ENCODE measurements at places on chromosomes 13 and 19.
A peak's percentile ranks its signal among the peaks of the same experiment; 100 is the strongest.

GRCh38 chr19:56595548-56595899 lies 422 bp downstream of the ZNF71 start:
- peak; percentile 28 for DNase-seq

DNA sequence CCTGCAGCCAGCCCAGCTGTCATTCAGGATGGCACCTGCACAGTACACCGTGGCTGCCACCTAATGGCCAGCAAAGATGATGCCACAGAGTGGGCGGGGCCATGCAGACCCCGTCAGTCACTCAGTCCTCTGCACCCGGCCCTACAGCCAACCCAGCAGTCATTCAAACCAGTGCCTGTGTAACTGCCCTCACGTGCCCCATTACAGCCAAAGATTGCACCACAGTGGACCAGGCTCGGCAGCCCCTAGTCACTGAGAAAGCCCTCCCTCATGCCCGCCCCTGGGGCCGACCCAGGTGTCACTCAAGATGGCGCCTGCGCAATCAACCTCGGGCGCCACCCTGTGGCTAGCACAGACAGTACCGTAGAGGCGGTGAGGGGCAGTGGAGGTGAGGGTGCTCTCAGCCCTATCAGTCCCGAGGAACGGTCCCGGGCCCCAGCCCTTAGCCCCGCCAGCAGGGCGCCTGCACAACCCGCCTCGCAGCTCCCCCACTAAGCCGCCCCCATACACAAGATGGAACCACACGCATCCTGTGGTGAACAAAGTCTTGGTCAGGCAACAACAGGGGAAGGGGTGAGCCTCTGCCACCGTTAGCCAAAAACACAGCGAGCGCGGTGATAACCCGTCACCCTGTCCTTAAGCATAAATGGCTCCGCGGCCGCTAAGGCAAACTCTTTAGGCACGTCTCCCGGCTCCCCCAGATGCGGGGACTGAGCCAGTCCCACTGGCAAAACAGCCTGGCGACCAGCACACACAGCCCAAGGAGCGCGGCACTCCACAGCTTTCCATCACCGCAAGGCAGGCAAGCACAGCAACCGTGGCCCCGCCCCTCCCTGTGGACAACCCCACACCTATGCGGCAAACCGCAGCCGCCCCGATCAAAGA lies 2.3 kb downstream of the PEG3 start:
- DNase-seq: peak; percentile 9

GRCh38 chr13:26058704-26059103 lies 6.9 kb upstream of the SHISA2 start:
- no peak for DNase-seq

GRCh38 chr13:68234274-68234673 lies 1004.1 kb upstream of the PCDH9 start:
- DNase-seq: peak; percentile 10

- no peak for DNase-seq
Observed at GRCh38 chr13:69683921-69684686, 423.5 kb upstream of the ATXN8OS start.

- DNase-seq: no peak
Observed at GRCh38 chr13:113874177-113874576, 10.3 kb upstream of the GAS6 start.

GRCh38 chr13:35791184-35791851 lies 314.8 kb upstream of the MAB21L1 start:
- no peak for DNase-seq

DNA sequence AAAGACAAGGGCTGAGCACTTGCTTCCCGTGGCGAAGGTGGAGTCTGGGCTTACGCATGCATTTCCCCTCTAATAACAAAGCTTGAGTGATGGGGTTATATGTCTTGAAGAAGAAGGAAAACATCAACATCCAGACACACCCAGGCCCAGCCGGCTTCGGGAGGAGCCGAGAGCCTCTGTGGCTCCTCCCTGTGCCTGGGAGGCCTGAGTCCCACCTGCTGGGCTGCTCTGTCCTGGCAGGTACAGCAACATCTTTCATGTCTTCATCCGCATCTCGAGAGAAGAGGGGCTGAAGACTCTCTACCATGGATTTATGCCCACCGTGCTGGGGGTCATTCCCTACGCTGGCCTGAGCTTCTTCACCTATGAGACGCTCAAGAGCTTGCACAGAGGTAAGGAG lies 30.6 kb downstream of the TMEM161A start:
- no peak for DNase-seq

GRCh38 chr13:109419896-109420295 lies 366.5 kb downstream of the IRS2 start:
- no peak for DNase-seq

DNA sequence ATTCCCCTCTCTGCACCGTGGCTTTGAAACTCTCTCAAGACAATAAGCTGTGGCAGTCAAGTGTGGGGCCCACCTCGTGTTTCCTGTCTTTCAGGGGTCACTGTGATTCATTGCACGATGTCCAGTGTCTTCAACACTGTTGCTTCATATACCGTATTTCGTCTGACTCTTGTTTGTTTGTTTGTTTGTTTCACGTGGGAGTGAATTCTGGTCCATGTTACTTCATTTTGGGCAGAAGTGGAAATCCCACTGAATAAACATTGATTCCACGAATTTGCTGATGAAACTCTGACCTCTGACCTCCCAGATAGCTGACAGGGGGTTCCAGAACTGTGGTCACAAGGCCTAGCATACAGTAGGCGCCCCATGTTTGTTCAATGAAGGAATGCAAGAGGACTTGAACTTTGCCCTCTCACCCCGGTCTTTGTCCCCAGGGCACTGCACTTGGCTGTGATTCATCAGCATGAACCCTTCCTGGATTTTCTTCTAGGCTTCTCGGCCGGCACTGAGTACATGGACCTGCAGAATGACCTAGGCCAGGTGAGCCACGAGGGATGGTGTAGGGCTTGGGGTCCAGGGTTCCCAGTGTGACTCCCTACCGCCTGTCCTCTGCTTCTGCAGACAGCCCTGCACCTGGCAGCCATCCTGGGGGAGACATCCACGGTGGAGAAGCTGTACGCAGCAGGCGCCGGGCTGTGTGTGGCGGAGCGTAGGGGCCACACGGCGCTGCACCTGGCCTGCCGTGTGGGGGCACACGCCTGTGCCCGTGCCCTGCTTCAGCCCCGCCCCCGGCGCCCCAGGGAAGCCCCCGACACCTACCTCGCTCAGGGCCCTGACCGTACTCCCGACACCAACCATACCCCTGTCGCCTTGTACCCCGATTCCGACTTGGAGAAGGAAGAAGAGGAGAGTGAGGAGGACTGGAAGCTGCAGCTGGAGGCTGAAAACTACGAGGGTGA lies 5.1 kb downstream of the NFKBIB start:
- DNase-seq: no peak

GRCh38 chr19:1907563-1908363 lies 2.6 kb downstream of the ADAT3 start:
- DNase-seq: no peak

Data from NCI-H82 (cell line).